GM13977 (cell line): ENCODE measurements at places on chromosomes 4 and X.

GRCh38 chr4:5884796-5885195 is 8.1 kb downstream of the CRMP1 start:
- no peak for DNase-seq

- no peak for DNase-seq
Observed at GRCh38 chr4:87531621-87532020, 2.4 kb upstream of the SPARCL1 start.

DNA sequence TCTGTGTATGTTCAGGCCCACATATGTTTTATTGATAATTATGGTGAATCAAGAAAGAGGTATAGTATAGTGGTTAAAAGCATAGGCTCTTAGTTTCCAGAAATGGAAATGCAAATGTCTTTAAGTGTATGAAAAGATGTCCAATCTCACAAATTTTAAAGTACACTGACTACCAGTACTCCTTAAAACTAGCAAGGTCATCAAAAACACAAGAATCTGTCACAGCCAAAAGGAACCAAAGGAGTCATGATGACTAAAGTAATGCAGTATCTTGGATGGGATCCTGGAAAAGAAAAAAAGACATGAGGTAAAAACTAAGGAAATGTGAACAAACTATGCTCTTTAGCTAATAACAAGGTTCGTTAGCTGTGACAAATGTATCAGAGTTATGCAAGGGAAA is 661 bp upstream of the RBM41 start:
- DNase-seq = no peak

GRCh38 chrX:2698604-2699003 is 7.5 kb downstream of the CD99 start:
- no peak for DNase-seq

DNA sequence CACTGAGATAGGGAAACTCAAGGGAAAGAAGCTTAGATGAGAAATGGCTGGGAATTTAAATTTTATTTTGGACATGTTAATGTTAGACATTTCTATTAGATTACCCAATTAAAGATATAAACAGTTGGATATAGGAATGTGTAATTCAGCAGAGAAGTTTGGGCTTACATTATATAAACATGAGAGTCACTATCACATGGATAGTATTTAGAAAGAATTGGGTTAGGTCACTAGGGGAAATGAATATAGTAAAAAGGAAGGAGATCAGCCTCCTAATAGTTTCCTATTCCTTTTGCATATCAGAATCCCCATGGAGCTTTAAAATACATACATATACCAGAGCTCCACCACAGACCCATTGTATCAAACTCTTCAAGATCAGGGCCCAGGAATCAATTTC is 19.6 kb upstream of the CXCL5 start:
- no peak for DNase-seq

- no peak for DNase-seq
Observed at GRCh38 chr4:35461931-35462659, 782.2 kb downstream of the ARAP2 start.

- no peak for DNase-seq
Observed at GRCh38 chrX:30920271-30920670, 31.2 kb upstream of the TAB3 start.
